ENCODE measurements at places on chromosomes 1 and 21. TPM values are rescaled to one million over a fixed set of nuclear protein-coding genes. Genes with fewer than 3 reads are reported as not detected.

DNA sequence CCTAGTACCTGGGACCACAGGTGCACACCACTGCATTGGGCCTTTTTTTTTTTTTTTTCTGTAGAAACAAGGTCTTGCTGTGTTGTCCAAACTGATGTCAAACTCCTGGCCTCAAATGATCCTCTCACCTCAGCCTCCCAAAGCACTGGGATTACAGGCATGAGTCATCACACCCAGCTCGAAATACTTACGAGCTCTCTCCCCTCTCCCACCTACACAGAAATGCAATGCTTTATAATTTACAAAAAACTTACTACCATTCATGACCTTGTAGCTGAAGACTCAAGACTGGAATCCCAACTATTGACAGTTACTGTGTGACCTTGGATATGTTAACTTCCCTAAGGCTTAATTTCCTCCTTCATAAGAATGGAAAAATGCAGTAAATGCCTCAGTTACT, 18.7 kb downstream of the FOXJ3 start:
- H3K4me3 ChIP-seq: no peak overlapping the region
- no peaks in the 10 kb centered on the region for H3K36me3 ChIP-seq
- H3K4me1 ChIP-seq: peaks cover 64% of the 10 kb centered on the region
- no peaks in the 10 kb centered on the region for H3K27me3 ChIP-seq
- no peak overlapping the region for H3K27ac ChIP-seq

GRCh38 chr1:216665406-216665805, 57.8 kb downstream of the ESRRG start:
- no peaks in the 10 kb centered on the region for H3K27me3 ChIP-seq
- no peak overlapping the region for H3K27ac ChIP-seq
- no peaks in the 10 kb centered on the region for H3K36me3 ChIP-seq
- H3K4me3 ChIP-seq: no peak overlapping the region
- no peaks in the 10 kb centered on the region for H3K4me1 ChIP-seq

CCDC27 gene
- total RNA-seq: not detected

- no peaks in the 10 kb centered on the region for H3K4me1 ChIP-seq
- H3K36me3 ChIP-seq: no peaks in the 10 kb centered on the region
- no peak overlapping the region for H3K4me3 ChIP-seq
- no peaks in the 10 kb centered on the region for H3K27me3 ChIP-seq
- no peak for DNase-seq
- no peak overlapping the region for H3K27ac ChIP-seq
Observed at GRCh38 chr1:244199902-244200301, 148.8 kb downstream of the ZBTB18 start.

- peaks cover 23% of the 10 kb centered on the region for H3K36me3 ChIP-seq
- peaks cover 21% of the 10 kb centered on the region for H3K4me1 ChIP-seq
- H3K27ac ChIP-seq: no peak overlapping the region
- no peak overlapping the region for H3K4me3 ChIP-seq
Observed at GRCh38 chr1:222586842-222587241, 2.9 kb downstream of the TAF1A start.

- no peaks in the 10 kb centered on the region for H3K36me3 ChIP-seq
- no peak for DNase-seq
- no peaks in the 10 kb centered on the region for H3K27me3 ChIP-seq
Observed at GRCh38 chr1:90067194-90067931, 72.5 kb downstream of the ZNF326 start.
